ENCODE measurements at places on chromosomes 7 and 10.

DNA sequence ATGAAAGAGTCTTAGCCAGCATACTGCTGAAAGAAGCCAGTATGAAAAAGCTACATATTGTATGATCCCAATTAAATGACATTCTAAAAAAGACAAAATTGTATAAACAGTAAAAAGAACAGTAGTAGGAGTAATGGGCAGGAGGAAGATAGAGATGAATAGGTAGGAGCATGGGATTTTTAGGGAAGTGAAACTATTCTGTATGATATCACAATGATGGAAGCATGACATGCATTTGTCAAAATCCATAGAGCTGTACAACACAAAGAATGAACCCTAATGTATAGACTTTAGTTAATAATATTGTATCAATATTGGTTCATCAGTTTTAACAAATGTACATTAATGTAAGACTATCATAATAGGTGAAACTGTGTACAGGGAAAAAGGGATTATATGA is 147.9 kb downstream of the IMMP2L start:
- no peak for DNase-seq

DNA sequence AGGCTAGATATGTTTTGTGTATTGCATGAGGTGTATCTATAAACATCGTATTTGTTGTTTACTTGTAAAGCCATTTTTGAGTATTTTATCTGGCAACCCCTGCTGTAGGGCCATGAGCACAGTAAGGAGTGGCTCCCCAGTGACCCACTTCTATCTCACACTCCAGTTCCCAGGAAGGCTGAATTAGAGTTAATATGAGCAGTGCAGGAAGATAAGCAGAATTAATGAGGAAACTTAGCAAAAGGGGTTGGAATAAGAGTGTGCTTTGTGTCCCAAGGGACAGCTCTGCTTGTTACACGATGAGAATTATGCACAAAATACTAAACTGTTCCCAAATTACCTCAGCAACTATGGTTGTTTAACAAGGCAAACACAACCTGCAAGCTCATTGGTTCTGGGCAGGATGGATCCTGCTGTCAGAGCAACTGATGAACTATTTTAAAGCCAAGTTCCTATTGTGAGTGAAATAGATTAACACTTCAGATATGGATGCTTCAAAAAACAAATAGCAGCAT is 1005.8 kb downstream of the NRG3 start:
- DNase-seq: no peak

GRCh38 chr7:26534649-26535482 is 243.2 kb downstream of the SNX10 start:
- no peak for DNase-seq

DNA sequence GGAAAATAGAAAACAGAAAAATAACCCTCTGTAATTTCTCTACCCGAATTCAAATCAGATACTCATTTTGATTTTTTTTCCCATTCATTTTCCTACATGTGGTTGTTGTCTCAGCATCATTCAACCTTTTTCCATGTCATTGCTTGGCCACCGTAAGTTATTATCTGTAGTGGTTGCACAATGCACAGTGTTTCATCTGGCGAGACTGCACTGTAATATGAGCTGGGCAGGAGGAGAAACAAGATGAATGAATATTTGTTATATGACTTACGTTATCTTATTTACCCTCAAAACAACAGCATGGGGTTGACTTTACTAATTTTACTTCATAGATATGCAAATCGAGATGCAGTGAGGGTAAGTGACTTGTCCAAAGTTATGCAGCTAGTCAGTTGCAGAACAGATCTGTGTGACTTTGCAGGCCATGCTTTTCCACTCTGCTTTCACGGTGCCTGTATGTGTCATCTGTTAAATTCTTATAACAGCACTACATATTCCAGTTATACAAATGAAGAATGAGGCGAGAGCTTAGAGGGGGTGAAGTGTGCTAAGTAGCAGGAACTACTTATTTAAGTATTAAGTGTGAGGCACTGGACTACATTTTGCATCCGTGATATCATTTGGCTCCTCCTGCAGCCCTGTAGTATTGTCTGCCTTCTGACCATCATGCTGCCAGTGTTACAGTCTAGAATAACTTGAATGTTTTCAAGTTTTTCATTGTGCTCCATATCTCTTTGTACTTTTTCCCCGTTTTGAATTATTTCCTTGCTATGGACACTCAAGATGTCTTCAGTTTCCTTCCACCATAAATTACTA is 56.7 kb downstream of the ZMYND11 start:
- DNase-seq: no peak

DNA sequence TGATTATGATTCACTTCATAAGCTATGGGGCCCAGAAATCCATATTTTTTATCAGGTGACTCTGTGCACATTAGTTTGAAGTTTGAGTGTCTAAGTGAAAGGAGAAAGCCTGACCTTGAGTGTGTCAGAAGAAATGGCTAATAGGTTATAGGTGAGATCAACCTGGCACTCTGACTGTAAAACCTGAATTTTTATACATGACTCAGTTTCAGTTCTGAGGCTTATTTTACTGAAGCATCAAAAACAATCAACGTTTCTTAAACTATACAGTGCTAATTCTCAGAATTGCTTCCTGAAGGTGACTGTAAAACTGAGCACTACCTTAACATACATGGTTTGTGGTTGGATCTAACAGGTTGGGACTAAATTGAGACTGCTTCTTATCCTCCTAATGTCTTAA is 159.4 kb upstream of the AHR start:
- DNase-seq: no peak

DNA sequence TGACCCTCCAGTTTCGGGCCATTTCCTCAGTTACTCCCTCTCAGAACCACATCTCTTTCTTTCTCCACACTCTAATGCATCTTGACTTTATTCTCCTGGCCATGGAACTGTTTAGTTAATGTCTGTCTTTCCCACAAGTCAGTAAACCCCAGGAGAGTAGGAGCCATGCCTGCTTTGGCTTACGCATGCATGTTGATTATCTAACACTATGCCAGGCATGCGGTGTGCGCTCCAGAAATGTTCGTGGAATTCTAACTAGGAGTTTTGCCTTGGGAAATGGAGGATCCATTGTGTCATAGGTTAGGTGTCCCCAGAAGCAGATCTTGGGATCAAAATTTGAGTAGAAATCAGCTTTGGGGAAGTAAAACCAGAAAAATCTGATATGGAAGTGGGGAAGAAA is 308.9 kb downstream of the GRID1 start:
- no peak for DNase-seq

- peak; percentile 37 for DNase-seq
Observed at GRCh38 chr10:47438857-47439474, 44.9 kb downstream of the ANXA8 start.

DNA sequence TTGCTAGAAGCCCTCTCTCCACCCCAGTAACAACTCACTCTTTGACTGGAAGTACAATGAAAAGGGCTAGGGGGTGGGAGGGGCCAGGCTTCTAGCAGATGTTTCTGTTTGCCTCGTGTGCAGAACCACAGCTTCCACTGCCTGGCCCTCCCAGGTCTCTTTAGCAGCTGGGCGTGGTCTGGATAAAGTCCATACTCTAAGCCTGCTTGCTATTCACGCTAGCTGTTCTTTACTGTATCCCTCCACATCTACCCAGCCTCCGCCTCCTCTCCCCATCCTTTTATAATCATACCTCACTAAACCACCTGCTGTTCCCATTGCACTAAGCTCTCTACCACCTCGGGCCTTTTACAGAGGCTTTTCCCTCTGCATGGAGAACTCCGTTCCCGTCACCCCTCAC is 288.8 kb downstream of the CAMK1D start:
- peak; percentile 30 for DNase-seq

GRCh38 chr10:93445097-93445960 is 36.8 kb downstream of the MYOF start:
- peak; percentile 95 for DNase-seq

Data from Caki2 (cell line).